ENCODE measurements at places on chromosomes 1 and 21.

GRCh38 chr1:23196627-23197328 lies 20.5 kb downstream of the HTR1D start:
- H3K4me1 ChIP-seq, result peaks cover 30% of the 10 kb centered on the region
- H3K4me3 ChIP-seq, result no peak overlapping the region
- H3K36me3 ChIP-seq, result no peaks in the 10 kb centered on the region
- H3K27ac ChIP-seq, result peak overlapping the region; percentile 93
- peak; percentile 60 for DNase-seq

DNA sequence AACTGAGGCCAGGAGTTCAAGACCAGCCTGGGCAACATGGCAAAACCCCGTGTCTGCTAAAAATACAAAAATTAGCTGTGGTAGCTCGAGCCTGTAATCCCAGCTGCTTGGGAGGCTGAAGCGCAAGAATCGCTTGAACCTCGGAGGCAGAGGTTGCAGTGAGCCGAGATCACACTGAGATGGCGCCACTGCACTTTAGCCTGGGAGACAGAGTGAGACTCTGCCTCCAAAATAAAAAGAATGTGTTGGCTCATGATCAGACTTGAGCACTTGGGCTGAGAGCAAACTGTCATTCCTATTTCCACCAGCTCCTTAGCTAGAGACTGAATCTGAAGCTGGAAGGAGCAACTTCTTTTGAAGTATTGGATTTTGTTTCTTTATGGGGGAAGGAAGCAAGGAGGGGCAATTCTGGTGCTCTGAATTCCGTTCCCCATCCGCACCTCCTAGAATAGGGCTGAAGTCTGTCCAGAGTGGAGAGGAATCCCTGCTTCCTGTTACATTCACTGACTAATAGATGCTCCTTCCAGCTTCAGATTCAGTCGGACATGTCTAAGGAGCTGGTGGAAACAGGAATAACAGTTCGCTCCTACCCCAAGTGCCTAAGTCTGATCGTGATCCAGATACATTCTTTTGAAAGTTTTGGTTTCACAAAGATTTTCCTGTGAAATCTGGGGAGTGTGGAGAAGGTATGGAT lies 3.8 kb downstream of the ZNF672 start:
- H3K4me1 ChIP-seq, result no peaks in the 10 kb centered on the region
- H3K36me3 ChIP-seq, result peaks cover 9% of the 10 kb centered on the region
- no peaks in the 10 kb centered on the region for H3K27me3 ChIP-seq
- H3K27ac ChIP-seq, result no peak overlapping the region
- H3K4me3 ChIP-seq, result no peak overlapping the region

- no peak for DNase-seq
- peaks cover 16% of the 10 kb centered on the region for H3K4me1 ChIP-seq
- no peaks in the 10 kb centered on the region for H3K27me3 ChIP-seq
These were observed 9.4 kb downstream of the E2F2 start for GRCh38 chr1:23521588-23521987.

DNA sequence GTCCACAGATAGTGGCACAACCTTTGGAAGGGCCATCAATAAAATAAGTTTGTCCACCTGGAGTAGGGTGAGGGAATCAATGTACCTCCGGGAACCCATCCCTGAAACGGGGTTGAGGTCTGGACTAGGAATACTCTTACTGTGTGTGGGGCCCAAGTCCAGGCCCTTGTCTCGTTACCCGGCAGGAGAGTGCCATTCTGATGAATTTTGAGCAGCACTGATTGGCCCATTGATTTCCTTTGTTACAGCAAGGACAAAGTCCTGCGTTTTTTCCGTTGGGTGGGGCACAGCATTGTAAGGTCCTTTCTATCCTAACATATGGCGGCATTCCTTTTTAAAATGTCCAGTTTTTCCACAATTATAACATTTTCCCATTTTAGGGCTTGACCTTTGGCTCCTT lies 75.2 kb downstream of the AXDND1 start:
- H3K27ac ChIP-seq, result no peak overlapping the region
- H3K4me3 ChIP-seq, result peak overlapping the region; percentile 13
- DNase-seq, result peak; percentile 38
- no peaks in the 10 kb centered on the region for H3K27me3 ChIP-seq
- H3K36me3 ChIP-seq, result no peaks in the 10 kb centered on the region
- peaks cover 21% of the 10 kb centered on the region for H3K4me1 ChIP-seq

DNA sequence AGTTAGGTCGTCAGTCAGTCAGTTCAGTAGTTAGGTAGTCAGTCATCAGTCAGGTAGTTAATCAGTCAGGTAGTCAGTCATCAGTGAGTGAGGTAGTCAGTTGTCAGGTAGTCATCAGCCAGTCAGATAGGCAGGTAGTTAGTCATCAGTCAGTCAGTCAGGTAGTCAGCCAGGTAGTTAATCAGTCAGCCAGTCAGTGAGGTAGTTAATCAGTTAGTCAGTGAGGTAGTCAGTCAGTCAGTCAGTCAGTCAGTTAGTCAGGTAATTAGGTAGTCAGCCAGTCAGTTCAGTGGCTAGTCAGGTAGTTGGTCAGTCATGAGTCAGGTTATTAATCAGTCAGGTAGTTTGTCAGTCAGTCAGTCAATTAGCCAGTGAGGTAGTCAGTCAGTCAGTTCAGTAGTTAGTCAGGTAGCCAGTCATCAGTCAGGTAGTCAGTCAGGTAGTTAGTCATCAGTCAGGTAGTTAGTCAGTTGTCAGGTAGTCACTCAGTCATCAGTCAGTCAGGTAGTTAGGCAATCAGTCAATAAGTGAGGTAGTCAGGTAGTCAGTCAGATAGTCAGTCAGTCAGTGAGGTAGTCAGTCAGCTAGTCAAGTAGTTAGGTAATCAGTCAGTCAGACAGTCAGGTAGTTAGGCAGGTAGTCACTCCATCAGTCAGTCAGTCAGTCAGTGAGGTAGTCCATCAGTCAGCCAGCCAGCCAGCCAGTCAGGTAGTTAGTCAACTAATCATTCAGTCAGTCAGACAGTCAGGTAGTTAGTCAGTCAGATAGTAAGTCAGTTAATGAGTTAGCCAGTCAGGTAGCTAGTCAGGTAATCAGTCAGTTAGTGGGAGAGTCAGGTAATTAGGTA lies 16.2 kb downstream of the KRTAP10-1 start:
- H3K36me3 ChIP-seq, result no peaks in the 10 kb centered on the region
- DNase-seq, result no peak
- no peak overlapping the region for H3K27ac ChIP-seq
- H3K4me3 ChIP-seq, result no peak overlapping the region

DNA sequence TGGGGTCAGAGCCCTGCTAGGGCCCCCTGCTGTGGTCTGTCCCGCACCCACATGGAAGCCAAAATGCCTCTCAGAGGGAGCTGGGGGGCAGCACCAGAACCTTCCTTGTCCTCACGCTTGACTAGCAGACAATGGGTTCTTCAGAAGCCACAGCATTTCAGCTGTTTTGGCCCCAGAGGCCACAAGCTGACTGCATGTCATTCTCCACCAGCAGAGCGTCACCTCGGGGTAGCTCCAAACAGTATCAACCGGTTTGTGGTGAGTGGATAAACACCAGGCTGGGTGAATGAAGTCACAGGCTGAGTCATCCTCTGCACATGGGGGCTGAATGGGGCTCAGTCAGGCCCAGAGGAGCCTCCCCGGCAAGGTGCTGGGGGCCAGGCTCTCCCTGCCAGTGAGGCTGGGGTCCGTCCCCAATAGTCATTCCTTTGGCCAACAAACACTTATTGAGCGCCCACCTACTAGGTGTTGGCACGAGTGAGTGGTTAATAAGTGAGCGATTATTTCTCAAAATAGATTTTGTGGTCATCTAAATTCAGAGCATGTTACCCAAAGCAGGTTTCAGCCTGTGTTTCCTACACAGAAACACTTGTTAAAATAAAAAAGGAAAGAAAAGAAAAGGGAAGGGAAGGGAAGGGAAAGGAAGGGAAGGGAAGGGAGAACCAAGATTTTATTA lies 9.1 kb downstream of the OLIG1 start:
- peaks cover 18% of the 10 kb centered on the region for H3K4me1 ChIP-seq
- no peaks in the 10 kb centered on the region for H3K27me3 ChIP-seq
- H3K4me3 ChIP-seq, result no peak overlapping the region

DNA sequence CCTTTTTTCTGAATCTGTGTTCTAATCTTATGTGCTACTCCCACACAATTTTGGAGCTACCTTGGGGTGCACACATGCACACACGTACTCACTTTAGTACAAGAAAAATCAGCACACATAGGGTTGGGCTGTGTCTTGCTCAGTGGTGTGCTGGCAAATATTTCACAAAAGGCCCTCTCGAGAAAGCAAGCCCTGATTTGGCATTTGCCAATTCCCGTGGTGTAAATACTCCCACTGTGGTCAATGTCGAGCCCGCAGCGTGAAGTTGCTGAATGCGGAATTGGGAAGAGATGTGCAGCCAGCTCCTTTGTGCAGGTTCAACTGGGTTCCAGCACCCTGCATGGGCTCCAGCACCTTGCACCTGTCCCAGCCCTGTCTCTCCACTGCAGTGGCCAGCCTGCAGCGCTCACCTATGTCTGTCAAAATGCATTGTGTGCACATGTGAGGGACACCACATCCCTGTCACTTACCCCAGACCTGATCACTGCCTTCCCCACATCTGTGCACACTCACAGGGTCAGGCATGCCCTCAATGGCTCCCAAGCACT lies 78.4 kb upstream of the WNT4 start:
- DNase-seq, result no peak
- no peaks in the 10 kb centered on the region for H3K36me3 ChIP-seq
- H3K4me1 ChIP-seq, result no peaks in the 10 kb centered on the region
- H3K27ac ChIP-seq, result no peak overlapping the region
- H3K27me3 ChIP-seq, result peaks cover 41% of the 10 kb centered on the region

- no peak for DNase-seq
- H3K27ac ChIP-seq, result no peak overlapping the region
- H3K27me3 ChIP-seq, result no peaks in the 10 kb centered on the region
- no peak overlapping the region for H3K4me3 ChIP-seq
These were observed 121.2 kb downstream of the ITSN1 start for GRCh38 chr21:33763582-33763899.

GRCh38 chr1:41661428-41662060 lies 177.1 kb upstream of the EDN2 start:
- peak overlapping the region; percentile 85 for H3K4me3 ChIP-seq
- peaks cover 14% of the 10 kb centered on the region for H3K27me3 ChIP-seq
- DNase-seq, result no peak
- H3K36me3 ChIP-seq, result peaks cover 13% of the 10 kb centered on the region
- H3K4me1 ChIP-seq, result peaks cover 25% of the 10 kb centered on the region
- no peak overlapping the region for H3K27ac ChIP-seq

DNA sequence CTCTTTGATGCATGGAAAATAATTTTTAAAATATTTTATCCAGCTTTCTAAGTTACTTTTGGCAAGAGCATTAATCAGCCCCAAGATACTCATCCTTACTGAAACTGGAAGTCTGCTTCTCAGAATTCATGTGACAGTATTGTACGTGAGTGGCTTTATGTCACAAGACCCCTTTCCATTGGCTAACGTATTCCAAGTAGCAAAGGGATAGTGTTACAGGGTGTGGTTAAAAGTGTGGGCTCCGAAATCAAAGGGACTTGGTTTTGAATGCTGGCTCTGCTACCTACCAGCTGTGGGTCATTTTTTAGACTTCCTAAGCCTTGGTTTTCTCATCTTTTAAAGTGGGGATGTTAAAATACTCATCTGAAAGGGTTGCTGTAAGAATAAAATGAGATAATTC lies 91.7 kb downstream of the RHOU start:
- H3K36me3 ChIP-seq, result peaks cover 9% of the 10 kb centered on the region
- no peaks in the 10 kb centered on the region for H3K27me3 ChIP-seq
- no peak overlapping the region for H3K4me3 ChIP-seq

DNA sequence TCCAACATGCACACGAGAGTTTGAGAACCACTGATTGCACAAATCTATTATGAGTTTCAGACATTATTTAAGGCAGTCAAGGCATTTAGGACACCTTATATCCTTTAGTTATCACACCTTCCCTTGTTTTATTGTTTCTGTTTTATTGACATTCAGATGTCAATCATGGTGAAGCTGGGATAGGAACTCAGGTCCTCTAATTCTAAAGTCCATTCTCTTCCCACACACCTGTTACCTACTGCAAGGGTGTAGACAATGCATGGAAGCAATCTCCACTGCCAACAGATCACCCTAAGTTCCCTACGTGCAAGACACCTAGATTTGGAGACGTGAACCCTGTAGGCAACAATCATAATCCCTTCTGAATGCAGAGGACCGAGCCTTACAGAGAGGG lies 2.6 kb downstream of the IGSF3 start:
- DNase-seq, result no peak
- no peaks in the 10 kb centered on the region for H3K27me3 ChIP-seq
- no peak overlapping the region for H3K4me3 ChIP-seq
- H3K27ac ChIP-seq, result no peak overlapping the region
- H3K4me1 ChIP-seq, result peaks cover 40% of the 10 kb centered on the region
- peaks cover 14% of the 10 kb centered on the region for H3K36me3 ChIP-seq

GRCh38 chr1:27628712-27629111 lies 6.3 kb downstream of the FGR start:
- no peak overlapping the region for H3K27ac ChIP-seq
- H3K36me3 ChIP-seq, result no peaks in the 10 kb centered on the region
- H3K4me3 ChIP-seq, result no peak overlapping the region
- DNase-seq, result no peak

DNA sequence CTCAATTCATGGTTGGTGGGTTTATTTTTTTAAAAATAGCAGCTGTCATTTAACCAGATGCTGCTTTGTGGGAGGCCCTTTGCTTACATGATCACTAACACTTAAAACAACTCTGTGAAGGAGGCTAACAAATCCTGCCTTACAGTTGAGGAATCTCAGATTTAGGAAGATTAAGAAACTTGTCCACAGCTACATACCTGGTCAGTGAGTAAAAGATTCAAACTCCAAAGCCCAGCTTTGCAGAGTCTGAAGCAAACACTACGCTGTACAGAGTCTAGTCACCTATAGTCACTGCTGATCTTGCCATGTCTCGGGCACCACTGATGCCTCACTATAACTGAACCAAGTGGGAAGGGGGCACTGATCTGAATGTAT lies 535.4 kb downstream of the SMYD3 start:
- no peaks in the 10 kb centered on the region for H3K36me3 ChIP-seq
- no peak for DNase-seq
- no peaks in the 10 kb centered on the region for H3K27me3 ChIP-seq
- no peak overlapping the region for H3K4me3 ChIP-seq

GRCh38 chr21:26047279-26047967 lies 123.1 kb downstream of the APP start:
- H3K27me3 ChIP-seq, result no peaks in the 10 kb centered on the region
- no peak for DNase-seq
- H3K36me3 ChIP-seq, result peaks cover 27% of the 10 kb centered on the region
- H3K4me3 ChIP-seq, result no peak overlapping the region

- no peak overlapping the region for H3K4me3 ChIP-seq
- H3K36me3 ChIP-seq, result no peaks in the 10 kb centered on the region
- no peak overlapping the region for H3K27ac ChIP-seq
- no peaks in the 10 kb centered on the region for H3K4me1 ChIP-seq
These were observed 785.8 kb upstream of the ADGRL4 start for GRCh38 chr1:79792219-79792930.

GRCh38 chr21:44711327-44712202 lies at the start of gene TSPEAR:
TSS of gene TSPEAR (minus strand) at chr21:44711572. CDS start at chr21:44711514, 58 bp downstream.
- H3K27me3 ChIP-seq, result peaks cover 88% of the 10 kb centered on the region
- no peak for DNase-seq
- no peak within 1 kb of the TSS for H3K4me3 ChIP-seq
- H3K27ac ChIP-seq, result no peak within 1 kb of the TSS

DNA sequence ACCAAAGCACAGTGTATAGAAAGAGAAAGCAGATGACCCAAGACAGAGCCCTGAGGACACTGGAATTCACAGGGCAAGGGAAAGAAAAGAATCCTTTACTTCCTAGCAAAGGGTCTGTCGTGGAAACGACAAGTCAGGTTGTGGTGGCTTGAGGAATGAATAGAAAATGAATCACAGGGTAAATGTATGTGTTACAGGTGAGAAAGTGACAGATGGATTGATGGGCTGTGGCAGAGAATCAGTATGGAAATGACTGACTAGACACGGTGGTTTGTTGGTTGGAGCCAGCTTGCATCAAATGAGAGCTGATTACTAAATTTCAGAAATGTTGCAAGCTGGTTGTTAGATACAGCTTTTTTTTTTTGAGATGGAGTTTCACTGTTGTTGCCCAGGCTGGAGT lies 46.9 kb downstream of the PTP4A2 start:
- no peaks in the 10 kb centered on the region for H3K27me3 ChIP-seq
- H3K36me3 ChIP-seq, result no peaks in the 10 kb centered on the region
- H3K4me1 ChIP-seq, result no peaks in the 10 kb centered on the region
- no peak overlapping the region for H3K27ac ChIP-seq
- no peak for DNase-seq
